ENCODE measurements at places on chromosomes 5 and 9.
A peak's percentile ranks its signal among the peaks of the same experiment; 100 is the strongest.

- no peak for DNase-seq
Measured at GRCh38 chr9:91799113-91799744, 150.8 kb downstream of the ROR2 start.

- no peak for DNase-seq
Measured at GRCh38 chr5:179875741-179876609, 17.4 kb upstream of the MRNIP start.

DNA sequence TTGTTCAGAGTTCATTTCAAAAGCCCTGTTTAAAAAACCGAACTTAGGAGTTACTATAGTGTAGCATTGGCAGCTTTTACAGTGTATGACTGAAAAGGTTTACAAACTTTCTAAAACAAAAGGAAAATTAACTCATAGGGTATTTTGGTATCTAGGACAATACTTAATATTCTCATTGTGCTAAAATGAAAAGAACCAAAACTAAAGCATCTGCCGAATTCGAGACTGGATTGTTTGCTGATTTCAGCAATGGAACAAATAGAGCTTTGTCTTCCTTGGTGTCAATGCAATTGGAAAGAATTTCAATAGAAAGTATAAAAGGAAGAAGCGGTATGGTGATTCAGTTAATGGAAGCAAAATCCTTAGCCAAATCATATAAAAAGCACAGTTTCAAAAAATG is 254.1 kb downstream of the SLF1 start:
- no peak for DNase-seq

GRCh38 chr9:94867281-94867841 is 140.9 kb downstream of the AOPEP start:
- DNase-seq: peak; percentile 91

GRCh38 chr5:56647099-56647850 is 168.1 kb upstream of the MAP3K1 start:
- no peak for DNase-seq

DNA sequence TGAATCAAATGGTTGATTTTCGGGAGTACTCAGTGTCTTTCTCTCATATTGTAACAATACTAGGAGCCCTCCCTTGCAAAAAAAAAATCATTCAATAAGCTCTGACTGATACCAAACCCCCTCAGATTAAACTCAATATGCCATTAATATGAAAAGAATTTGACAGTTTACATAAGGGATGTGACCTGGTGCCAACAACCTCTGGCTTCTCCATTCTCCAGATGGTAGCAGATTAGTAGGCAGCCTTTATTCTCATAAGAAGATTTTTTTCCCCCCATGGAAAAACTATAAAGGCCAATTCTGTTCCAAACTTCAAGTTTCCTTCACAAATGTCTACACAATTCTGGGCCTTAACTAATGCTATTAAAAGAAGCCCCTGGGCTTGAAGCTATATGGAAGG is 96.5 kb downstream of the EFNA5 start:
- no peak for DNase-seq

DNA sequence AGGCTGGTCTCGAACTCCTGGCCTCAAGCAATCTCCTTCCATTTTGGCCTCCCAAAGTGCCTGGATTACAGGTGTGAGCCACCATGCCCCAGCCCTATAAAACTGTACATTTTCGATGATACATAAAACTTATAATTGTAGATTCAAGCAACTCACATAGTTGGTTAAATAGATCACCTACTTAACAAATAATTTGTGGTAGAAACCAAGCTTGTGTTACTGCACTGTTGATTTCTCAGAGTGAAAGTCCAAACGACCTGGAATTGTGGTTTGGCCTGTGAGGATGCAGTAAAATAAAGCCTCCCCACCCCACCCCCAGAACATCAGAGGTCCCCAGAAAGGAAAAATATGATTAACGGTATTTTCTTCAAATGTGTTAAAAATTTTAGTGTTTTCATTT is 92.7 kb downstream of the TRIO start:
- no peak for DNase-seq

- DNase-seq: no peak
Measured at GRCh38 chr9:81680506-81680905, 8.8 kb downstream of the TLE1 start.

- no peak for DNase-seq
Measured at GRCh38 chr5:10480237-10480985, 38.7 kb downstream of the ROPN1L start.

GRCh38 chr5:120516805-120517204 is 52.7 kb downstream of the PRR16 start:
- peak; percentile 84 for DNase-seq

GRCh38 chr5:65014769-65015168 is 246.0 kb downstream of the CWC27 start:
- no peak for DNase-seq

DNA sequence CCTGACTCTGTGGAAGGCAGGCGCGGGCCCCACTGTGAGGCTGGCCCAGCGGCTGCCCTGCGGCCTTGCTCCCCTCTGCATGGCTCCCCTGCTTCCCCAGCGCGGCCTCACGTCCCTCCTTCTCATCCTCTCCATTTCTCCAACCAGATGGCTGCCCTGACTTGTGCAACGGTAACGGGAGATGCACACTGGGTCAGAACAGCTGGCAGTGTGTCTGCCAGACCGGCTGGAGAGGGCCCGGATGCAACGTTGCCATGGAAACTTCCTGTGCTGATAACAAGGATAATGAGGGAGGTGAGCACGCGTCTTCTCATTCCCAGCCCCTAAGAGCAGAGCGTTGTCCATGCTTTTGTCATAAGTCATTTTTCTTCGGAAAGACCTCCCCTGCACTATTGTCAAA is 129.0 kb upstream of the WWC1 start:
- no peak for DNase-seq

DNA sequence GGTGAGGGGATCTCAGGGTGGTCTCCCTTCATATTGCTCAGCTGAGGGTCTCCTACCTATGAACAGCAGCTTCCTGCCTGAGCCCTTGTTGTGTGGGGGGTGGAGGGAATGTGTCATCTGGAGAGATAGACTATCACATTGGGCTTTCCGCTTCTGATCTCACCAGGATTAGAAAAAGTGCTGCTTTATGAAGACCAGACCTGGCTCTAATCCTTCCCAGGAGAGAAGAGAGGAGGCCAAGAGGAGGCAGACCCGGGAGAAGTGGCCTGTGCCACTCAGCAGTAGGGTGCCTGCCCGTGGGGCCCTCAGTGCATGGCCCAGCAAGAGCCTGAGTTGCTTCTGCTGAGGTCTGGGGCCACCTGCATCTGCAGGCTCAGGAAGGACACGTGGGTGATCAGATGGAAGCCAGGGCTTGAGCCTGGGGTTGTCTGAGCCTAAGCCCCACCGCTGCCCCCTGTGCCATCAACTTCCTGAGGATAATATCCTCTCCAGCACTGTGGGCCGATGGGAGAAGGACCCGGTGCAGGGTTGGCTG is 22.1 kb upstream of the COL5A1 start:
- no peak for DNase-seq

- no peak for DNase-seq
Measured at GRCh38 chr5:38029397-38030065, 189.7 kb upstream of the GDNF start.

GRCh38 chr5:141605523-141606277 is 13.1 kb downstream of the DIAPH1 start:
- peak; percentile 38 for DNase-seq

DNA sequence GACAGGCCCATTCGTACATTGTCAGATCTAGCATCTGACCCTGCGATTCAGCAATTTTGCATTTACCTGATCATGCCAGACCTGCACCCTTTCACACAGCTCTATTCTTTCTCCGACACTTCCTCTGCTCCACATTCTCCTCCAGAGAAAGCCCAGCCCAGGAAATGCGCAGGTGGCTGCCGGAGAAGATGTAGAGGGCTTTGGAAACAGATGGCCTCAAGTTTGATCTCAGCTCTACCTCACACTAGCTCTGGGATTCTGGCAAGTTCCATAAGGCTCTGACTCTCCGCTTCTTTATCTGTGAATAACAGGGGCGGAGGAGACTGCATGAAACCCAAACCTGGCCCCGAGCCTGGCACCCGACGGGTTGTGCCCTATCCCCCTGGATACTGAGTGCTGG is 61.5 kb downstream of the GABBR2 start:
- DNase-seq: no peak

- DNase-seq: no peak
Measured at GRCh38 chr5:97728920-97729319, 545.9 kb upstream of the RIOK2 start.

DNA sequence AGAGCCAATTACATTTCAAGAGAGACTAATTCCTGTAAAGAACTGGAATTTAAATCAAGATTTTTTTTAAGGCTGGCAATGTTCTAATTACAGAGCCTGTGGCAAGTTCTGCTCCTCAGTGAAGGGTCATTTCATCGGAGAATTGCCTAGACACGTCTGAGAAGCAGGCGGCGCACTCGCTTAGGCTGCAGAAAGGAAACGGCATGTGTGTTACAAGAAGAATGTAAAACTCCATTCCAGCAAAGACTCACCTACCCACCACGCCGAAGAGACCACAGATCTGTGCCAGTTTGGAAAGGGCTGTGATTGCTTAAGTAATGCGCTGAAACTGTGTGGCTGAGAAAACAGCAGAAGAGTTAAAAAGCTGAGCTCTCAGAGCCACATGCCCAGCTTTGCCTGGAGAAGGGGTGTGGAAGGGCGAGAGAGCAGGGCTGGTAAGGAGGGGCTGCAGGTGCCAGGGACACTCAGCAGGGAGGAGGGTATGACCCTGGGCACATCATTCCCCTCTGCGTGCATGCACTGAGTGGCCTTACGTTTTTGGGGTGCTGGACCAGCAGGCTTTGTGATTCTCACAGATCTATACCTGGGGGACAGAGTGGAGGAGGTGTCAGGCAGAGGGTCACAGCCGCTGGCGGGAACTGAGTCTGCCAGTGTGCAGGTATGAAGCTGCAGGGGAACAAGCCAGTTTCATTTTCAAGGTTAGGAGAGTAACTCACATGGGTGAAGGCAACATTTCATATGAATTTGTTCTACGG is 17.8 kb upstream of the SLC25A51 start:
- DNase-seq: peak; percentile 54

DNA sequence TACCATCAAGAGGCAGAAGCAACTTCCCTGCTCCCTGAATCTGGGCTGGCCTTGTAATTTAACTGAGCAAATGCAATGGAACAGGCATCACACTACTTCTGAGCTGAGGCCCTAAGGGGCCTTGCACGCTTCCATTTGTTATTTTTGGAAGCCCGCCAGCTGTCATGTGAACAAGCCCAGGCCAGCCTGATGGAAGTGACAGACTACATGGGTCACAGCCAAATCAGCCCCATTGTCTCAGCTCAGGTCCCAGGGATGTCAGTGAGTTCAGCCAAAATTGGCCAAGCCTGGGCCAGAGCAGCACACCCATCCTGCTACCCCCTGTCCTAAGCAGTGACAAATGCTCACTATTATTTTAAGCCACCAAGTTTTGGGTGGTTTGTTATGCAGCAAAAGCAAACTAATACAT is 72.8 kb downstream of the PRRT1B start:
- no peak for DNase-seq
